Keratinocyte (primary cell): ENCODE measurements at places on chromosomes 7 and 10. TPM values are rescaled to one million over a fixed set of nuclear protein-coding genes. Genes with fewer than 3 reads are reported as not detected.

The NUTM2D gene
- 2.5 to 4.8 TPM (median 3.9 TPM) in 3 replicates for polyA plus RNA-seq

The GOLGA7B gene
- polyA plus RNA-seq: 3.6 to 6.8 TPM (median 4.9 TPM) in 3 replicates

The ANXA11 gene
- polyA plus RNA-seq: 69.7 to 97.9 TPM (median 93.9 TPM) in 3 replicates

The FRAT2 gene
- 3.8 to 5.5 TPM (median 5.0 TPM) in 3 replicates for polyA plus RNA-seq

The ALOX5 gene
- 0.04 TPM in 1 of 3 replicates, not detected in the others for polyA plus RNA-seq

The PPP1R3C gene
- 3.2 to 8.9 TPM (median 7.3 TPM) in 3 replicates for polyA plus RNA-seq

The ENKUR gene
- polyA plus RNA-seq: 0.03 TPM in 2 of 3 replicates, not detected in the other

The BUB3 gene
- polyA plus RNA-seq: 140 to 171 TPM (median 162 TPM) in 3 replicates

The PRDX3 gene
- 251 to 304 TPM (median 266 TPM) in 3 replicates for polyA plus RNA-seq

The GPR141 gene
- polyA plus RNA-seq: not detected in 3 replicates

The MYH16 gene
- 0.55 to 2.2 TPM (median 0.69 TPM) in 3 replicates for polyA plus RNA-seq

The DGKI gene
- 0.01 to 0.14 TPM in 2 of 3 replicates, not detected in the other for polyA plus RNA-seq

The GJD4 gene
- not detected in 3 replicates for polyA plus RNA-seq

The EGFR gene
- 109 to 159 TPM (median 120 TPM) in 3 replicates for polyA plus RNA-seq

The ECHDC3 gene
- 3.0 to 4.9 TPM (median 3.5 TPM) in 3 replicates for polyA plus RNA-seq

The HOXA6 gene
- polyA plus RNA-seq: 0.52 to 0.72 TPM (median 0.54 TPM) in 3 replicates

The NODAL gene
- 0.30 to 0.46 TPM (median 0.45 TPM) in 3 replicates for polyA plus RNA-seq

The BAMBI gene
- 2.5 to 3.4 TPM (median 2.9 TPM) in 3 replicates for polyA plus RNA-seq

The ACTR3C gene
- 1.3 to 2.3 TPM (median 1.7 TPM) in 3 replicates for polyA plus RNA-seq

The CUBN gene
- polyA plus RNA-seq: 0.06 to 0.35 TPM (median 0.07 TPM) in 3 replicates

The TMEM184A gene
- 1.6 to 15.6 TPM (median 2.9 TPM) in 3 replicates for polyA plus RNA-seq

The IL15RA gene
- 3.1 to 4.9 TPM (median 3.8 TPM) in 3 replicates for polyA plus RNA-seq

The CYP2E1 gene
- polyA plus RNA-seq: 0.73 to 0.77 TPM (median 0.77 TPM) in 3 replicates

The BAIAP2L1 gene
- 38.7 to 49.0 TPM (median 41.7 TPM) in 3 replicates for polyA plus RNA-seq

The ACSM6 gene
- polyA plus RNA-seq: 0.04 TPM in 1 of 3 replicates, not detected in the others

The ZNF775 gene
- polyA plus RNA-seq: 1.0 to 1.9 TPM (median 1.1 TPM) in 3 replicates

The FOXI2 gene
- polyA plus RNA-seq: not detected in 3 replicates

The MALSU1 gene
- 34.2 to 67.8 TPM (median 43.1 TPM) in 3 replicates for polyA plus RNA-seq

The MUC3A gene
- 0.06 to 1.2 TPM (median 0.10 TPM) in 3 replicates for polyA plus RNA-seq

The ELFN1 gene
- polyA plus RNA-seq: 0.03 to 0.36 TPM in 2 of 3 replicates, not detected in the other
